ENCODE measurements at places on chromosomes 13 and 19.
A peak's percentile ranks its signal among the peaks of the same experiment; 100 is the strongest.

- no peak for DNase-seq
Measured at GRCh38 chr13:27601208-27601607, 19.1 kb downstream of the LNX2 start.

GRCh38 chr13:26488236-26489003 is 69.1 kb upstream of the WASF3 start:
- no peak for DNase-seq

DNA sequence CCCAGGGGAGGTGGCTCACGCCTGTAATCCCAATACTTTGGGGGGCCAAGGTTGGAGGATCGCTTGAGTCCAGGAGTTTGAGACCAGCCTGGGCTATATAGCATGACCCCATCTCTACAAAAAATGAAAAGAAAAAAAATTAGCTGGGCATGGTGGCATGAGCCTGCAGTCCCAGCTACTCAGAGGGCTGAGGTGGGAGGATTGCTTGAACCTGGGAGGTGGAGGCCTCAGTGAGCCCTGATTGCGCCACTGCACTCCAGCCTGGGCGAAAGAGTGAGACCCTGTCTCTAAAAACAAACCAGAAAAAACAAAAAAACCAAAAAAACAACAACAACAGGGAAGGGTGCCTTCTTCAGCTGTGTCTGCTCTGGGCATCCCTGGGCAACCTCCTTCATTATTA is 499 bp upstream of the MYO1F start:
- no peak for DNase-seq

GRCh38 chr19:46524308-46524707 is 28.6 kb upstream of the PNMA8B start:
- DNase-seq = no peak

GRCh38 chr19:29491491-29491890 is 34.3 kb upstream of the VSTM2B start:
- DNase-seq = no peak

DNA sequence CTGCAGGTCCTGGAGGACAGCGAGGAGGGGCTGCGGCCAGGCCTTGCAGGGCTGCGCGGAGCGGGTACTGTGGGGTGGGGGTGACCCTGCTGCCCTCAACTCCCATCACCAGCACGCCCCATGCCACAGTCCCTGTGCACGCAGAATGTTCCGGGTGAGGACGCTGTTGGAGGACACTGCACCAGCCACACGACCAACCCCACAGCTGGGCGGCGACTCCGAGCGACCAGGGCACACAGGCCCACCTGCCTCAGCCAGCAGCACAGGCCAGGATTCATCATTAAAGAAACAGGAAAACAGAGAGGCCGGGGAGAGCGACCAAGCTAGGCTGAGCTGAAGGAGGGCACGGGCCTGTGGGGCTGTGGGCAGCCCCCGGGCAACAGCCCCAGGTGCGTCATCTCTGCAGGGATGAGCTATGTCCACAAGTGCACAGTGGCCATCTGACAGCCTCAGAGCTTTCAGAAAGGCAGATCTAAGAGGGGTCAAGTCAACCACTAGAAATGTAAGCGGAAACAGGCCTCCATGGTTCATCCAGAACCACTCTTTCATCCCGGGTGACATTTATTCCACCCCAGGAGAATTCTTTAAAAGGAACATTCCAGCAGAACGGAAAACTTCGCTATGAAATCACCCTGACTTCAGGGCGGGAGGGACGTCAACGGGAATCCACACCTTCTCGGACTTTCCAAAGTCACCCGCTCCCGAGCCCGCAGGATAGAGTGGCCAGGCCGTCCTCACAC is 1.5 kb downstream of the GAS6 start:
- DNase-seq = peak; percentile 46

GRCh38 chr13:24232474-24232873 is 72.0 kb downstream of the SPATA13 start:
- DNase-seq = no peak

DNA sequence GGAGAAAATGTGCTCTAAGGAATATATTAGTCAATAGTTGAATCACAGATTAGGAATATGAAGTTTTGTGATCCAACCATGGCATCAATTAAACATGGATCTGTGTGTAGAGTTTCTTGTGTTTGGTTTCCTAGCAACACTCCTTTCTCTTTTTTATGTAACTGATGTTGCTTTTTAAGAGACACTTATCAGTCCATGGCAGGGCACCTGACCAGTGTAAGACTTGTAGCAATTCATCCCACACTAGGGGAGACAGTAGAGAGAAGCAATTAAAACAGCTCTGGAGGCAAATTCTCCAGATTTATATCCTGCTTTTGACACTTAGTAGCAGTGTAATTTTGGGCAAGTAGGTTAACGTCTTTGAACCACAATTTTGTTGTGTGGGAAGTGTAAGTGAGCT is 1229.0 kb downstream of the PCDH9 start:
- DNase-seq = no peak

DNA sequence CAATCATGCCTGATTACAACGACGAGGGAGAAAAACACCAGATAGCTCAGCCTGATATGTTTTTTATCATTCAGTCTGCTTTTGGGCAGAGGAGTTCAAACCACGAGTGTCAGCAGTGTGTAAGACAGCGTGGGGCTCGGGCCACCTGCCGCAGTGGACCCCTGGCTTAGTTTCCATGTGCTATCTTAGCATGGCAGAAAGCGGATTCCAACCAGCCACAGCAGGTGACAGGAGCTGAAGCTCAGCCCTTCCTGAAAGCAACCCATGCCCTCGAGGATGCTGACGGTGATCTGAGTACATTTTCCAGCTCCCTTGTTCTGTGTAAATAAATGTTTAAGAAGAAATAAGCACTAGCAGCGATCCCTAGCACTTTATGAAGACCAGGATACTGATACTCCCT is 32.2 kb upstream of the MBNL2 start:
- no peak for DNase-seq

DNA sequence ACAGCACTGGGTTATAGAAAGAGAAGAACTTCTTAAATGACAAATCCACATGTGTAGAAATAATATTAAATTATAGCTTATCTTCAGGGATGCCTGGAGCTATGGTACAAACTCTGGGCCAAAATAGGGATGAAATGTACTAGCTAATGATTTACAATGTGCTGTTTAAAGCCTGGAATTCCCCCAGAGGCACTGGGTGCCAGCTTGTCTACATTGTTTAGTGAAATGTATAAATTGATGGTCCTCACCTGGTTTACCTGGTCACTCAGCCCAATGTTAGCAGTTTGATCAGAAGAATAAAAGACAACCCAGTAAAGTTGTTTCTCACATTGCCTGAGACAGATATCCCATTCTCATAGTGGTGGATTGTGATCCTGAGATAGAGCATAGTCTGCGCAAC is 597.2 kb downstream of the DIAPH3 start:
- DNase-seq = no peak

DNA sequence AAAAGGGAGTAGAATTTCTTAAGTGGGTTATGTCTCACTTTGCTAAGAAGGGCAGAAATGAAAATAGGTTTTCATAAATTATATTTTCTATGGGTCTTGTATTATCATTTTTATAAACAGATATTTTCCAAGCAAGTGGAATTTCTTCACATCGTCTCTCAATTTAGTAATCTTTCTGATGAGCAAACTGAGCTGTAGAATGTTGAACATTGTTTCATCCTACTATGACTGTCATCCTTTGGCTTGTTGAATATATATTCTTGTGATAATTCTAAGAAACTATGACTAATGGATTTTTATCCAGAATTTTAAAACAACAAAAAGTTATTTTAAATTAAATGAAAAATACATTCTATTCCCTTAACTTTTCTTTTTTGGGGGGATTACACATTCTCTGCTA is 313.8 kb downstream of the ENOX1 start:
- no peak for DNase-seq

- DNase-seq = no peak
Measured at GRCh38 chr19:14106840-14107239, 10.7 kb downstream of the PRKACA start.

DNA sequence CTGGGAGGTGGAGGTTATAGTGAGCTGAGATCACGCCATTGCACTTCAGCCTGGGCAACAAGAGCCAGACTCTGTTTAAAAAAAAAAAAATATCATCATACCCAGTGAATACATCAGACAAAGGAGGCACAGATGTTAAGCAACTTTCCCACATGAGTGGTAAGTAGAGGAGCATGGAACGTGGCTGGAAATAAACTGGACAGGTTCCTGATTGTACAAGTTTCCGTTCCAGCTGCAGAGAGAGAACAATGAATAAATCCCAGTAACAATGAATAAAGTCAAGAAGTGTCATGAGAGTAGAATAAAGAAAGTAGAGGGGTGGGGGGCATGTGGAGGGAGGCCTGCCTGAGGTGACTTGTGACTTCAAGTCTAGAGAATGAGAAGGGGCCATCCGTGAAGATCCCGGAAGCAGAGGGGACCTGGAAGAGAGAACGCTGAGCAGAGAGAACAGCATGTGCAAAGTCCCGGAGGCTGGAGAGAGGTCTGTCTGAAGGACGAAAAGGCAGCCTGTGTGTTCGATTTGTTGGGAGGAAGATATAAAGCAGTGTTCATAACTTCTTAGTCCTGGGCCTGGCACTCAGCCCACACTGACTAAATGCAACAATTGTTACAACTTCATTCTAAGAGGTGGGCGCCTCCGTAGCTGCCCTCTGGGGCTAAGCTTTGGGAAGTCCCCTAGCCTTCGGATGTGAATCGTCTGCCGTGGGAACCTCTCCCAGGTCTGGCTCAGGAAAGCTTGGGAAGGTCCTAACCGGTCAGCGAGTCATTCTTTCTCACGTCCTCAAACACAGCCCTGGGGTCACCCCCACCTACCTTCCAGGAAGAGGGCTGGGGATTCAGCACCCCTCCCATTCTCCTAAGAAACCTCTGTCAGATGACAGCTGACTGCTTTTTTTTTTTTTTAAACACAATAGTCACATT is 15.3 kb upstream of the ARHGEF18 start:
- DNase-seq = no peak

DNA sequence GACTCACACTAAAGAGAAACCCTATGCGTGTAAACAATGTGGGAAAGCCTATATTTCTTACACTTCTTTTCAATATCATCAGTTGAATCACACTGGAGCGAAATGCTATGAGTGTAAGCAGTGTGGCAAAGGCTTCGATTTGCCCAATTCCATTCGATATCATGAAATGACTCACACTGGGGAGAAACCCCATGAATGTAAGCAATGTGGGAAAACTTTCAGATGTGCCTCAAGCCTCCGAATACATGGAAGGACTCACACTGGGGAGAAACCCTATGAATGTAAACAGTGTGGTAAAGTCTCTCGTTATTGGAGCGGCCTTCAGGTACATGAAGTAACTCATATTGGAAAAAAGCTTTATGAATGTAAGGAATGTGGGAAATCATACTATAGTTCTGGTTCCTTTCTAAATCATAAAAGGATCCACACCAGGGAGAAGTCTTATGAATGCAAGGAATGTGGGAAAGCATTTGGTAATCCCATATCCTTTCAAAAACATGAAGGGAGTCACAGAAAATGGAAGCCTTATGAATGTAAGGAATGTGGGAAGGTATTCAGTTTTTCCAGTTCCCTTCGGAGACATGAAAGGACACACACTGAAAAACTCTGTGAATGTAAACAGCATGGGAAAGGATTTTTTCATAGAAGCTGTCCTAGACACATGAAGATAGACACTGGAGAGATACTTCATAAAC is 28.1 kb downstream of the ZNF20 start:
- DNase-seq = peak; percentile 4

GRCh38 chr13:46170268-46170667 is 11.7 kb downstream of the LCP1 start:
- DNase-seq = no peak

GRCh38 chr13:109779876-109780510 is 6.4 kb downstream of the IRS2 start:
- no peak for DNase-seq

DNA sequence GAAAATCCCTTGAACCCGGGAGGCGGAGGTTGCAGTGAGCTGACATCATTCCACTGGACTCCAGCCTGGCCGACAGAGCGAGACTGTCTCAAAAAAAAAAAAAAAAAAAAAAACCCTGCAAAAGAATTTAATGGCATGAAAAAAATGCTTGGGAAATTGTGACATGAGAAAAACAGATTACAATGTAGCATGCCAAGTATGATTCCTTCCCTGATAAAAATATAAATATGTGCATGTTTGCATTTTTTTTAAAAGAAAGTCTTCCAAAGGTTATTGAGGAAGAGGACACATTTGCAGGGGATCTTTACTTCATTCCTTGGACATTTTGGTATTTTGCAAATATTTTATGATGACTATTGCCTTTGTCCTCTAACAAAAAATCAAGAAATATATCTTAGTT is 14.5 kb upstream of the ZBTB32 start:
- DNase-seq = peak; percentile 78

GRCh38 chr19:40974633-40975037 is 16.4 kb upstream of the CYP2B6 start:
- peak; percentile 70 for DNase-seq

DNA sequence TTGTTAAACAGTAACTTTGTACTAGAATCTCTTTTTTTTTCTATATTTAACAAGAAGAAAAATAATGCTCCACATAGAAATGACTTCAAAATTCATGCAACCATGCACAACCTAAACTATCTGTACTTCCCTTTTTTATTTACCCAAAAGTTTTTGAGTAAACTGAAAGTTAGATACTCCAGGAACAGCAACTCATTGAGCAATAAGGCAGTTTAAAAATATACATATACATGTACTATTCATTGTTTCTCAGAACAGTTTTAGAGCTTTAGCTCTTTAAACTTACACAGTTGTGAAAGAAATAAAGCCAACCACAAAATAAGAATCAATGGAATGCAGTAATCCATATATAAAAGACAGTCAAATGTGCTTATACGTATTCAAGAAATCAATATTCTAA is 39.2 kb downstream of the MTMR6 start:
- DNase-seq = no peak

- DNase-seq = no peak
Measured at GRCh38 chr13:46685006-46685730, 111.8 kb downstream of the ESD start.

GRCh38 chr19:7013678-7014077 is 7.6 kb downstream of the MBD3L2B start:
- DNase-seq = peak; percentile 8

DNA sequence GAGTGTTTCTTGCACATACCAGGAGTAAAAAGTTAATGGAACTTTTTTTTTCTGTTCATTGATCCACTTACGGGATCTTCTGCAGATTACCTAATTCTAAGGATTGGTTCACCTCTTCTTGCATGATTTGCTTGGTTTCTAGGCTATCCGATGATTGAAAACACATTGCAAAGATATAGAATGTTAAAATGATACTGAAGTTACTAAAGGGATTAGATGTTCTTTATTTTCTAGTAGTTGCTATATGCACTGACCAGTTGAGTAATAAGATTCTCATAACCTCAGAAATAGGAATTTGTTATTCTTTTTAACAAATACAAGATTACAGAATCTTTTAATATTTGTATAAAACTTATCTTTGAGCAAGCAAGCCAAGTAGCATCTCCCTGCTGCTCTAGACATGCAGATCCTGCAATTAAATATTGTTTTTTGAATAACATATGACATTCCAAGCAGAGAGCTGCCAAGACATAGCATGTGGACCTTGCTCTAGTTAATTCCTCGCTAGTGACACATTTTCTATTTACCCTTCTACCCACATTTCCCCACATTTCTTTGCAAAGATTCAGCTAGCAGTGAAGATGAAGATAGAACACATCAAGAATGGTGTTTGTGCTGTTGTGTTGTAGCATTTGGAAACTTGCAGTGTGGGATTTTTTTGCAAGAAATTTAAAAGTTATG is 51.7 kb upstream of the RNF113B start:
- peak; percentile 93 for DNase-seq

All from AG10803 (cell line).